ENCODE measurements at places on chromosomes 11 and 22.

- no peak for DNase-seq
Observed at GRCh38 chr11:103487113-103487512, 377.9 kb downstream of the DYNC2H1 start.

- no peak for DNase-seq
Observed at GRCh38 chr11:70112017-70112434, 33.9 kb downstream of the ANO1 start.

- DNase-seq = no peak
Observed at GRCh38 chr11:117366875-117367274, 39.2 kb downstream of the CEP164 start.

DNA sequence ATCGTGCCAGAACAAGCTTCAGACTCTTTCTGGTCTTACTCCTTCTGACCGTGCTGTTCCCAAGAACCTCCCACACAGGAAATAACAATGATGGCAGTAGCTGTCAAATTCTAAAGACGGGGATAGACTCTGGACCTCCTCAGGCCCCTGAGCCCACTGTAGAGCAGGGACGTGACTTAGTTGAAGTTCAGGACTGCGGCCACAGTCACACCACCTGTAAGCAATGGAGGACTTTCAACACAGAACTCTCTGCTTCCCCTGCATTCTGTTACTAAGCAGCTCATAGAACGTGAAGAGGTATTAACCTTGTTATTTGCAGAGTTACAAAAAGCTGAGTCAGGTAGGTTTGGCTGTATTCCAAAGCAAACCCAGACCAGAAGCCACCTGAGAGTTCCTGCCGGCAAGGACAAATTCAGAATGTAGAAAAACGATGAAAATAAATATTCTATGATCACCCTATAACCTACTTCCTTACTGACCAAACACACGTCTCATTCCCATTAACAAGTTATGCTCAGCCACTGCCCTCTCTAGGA, 12.7 kb downstream of the TMEM45B start:
- DNase-seq = no peak

DNA sequence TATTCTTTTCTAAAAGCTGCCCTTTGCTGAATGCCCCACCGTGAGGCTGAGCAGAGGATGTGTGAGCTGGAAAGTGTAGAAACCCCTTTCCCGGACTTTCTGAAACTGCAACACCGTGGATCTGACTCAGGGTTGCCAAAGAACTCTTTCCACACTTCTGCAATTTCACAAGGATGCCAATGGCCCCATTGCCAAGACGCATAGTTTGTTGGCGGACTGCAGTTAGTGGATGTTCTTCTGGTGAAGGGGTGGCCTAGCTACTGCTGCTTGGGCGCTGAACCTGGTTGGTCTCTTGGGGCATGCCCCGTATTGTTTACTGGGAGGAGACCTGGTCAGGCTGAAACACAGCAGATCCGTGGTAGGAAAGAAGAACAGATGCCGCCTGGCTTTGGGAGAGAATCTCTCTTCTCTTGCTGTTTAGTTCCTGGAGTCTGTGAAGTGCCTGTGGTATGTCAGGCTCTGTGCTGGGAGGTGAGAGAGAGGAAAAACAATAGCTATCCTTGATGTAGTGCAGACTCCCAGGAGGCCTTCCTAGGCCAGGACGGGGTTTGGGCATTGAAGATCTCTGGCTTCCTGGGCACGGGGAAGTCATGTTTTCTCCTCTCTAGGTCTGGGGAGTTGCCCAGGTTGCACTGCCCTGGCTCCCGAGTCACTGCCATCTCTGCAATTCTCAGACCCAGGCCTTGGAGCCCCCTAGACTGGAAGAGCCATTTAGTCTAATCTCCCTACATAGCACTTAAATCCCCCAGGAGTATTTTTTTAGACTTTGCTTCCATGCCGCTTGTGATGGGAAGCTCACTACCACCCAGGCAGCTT, 26.9 kb downstream of the CD82 start:
- DNase-seq = no peak

GRCh38 chr11:45097721-45098493, 48.5 kb upstream of the PRDM11 start:
- no peak for DNase-seq

DNA sequence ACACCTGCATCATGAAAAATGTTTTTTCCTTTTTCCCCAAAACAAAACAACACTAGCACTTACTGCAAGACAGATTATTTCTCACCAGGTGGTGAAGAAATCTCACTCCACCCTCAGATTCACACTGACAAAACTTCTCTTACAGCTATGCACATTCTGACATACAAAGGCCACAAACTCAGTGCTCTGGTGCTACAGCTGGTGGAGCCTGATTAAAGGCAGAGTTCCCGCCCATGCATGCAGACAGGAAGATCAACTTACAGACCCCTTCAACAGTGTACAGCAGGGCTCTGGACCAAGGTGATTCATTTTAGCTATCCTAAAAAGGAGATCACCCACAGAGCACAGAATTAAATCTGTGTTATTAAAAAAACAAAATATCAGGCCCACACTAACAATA, 112.6 kb downstream of the CADM1 start:
- no peak for DNase-seq

DNA sequence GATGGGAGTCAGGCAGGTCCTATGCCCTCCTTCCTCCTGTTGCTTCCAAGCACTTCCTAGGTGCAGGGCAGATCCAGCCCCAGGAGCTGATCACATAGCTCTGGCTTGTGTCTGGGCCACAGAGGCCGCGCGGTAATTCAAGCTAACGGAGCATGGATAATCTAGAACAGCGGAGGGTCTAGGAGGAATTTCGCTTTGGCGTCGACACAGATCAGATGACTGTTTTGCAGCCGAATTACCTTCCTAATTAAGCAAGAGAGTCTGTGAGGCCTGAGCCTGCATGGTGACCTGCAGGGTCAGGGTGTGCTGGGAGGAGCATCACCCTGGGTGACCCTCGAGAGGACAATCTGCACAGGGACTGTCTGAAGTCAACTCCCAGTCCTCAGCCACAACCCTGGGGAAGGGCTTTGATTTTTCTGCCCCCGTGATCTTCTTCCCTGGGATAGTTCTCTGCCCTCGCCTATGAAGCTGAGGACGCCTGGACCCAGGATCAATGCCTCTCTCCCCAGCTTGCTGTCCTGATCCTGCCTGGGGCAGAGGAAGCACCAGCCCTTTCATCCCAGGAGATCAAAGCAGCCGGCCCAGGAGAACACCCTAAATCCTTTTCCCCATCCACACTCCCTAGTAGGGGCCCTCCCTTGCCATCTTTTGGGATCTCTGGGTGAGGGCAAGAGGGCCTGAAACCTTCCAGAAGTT, 11.0 kb downstream of the NECTIN1 start:
- DNase-seq = no peak

GRCh38 chr22:19776433-19777031, 16.0 kb downstream of the TBX1 start:
- DNase-seq = no peak

DNA sequence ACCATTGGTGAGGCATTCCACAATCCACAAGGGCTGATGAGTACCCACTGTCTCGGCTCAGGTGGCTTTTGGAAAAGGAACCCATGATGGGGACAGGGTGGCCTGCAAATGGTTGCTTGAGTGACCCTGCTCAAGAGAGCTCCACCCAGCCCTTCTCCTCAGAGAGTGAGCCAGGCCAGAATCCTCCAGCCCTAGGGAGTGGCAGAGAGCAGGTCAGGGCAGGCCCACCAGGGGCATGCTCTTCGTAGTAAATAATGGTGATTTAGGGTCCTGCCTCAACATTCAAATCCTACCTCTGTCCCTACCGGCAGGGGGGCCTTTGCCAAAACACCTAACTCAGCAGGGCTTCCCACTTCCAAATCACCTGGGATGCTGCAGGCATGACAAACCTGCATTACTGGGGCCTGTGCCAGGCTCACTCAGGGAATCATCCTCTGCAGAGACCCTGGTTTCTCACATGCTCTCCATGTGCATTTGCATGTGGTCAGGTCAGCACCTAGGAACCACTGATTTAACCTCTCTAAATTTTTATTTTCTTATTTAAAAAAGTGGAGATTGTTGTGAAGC, 17.3 kb upstream of the TP53I11 start:
- DNase-seq = no peak

- DNase-seq = no peak
Observed at GRCh38 chr22:19760058-19760950, at the start of gene TBX1. Gene TBX1, plus strand, starts transcription at chr22:19760778. Its CDS starts 66 bp downstream, at chr22:19760844.

DNA sequence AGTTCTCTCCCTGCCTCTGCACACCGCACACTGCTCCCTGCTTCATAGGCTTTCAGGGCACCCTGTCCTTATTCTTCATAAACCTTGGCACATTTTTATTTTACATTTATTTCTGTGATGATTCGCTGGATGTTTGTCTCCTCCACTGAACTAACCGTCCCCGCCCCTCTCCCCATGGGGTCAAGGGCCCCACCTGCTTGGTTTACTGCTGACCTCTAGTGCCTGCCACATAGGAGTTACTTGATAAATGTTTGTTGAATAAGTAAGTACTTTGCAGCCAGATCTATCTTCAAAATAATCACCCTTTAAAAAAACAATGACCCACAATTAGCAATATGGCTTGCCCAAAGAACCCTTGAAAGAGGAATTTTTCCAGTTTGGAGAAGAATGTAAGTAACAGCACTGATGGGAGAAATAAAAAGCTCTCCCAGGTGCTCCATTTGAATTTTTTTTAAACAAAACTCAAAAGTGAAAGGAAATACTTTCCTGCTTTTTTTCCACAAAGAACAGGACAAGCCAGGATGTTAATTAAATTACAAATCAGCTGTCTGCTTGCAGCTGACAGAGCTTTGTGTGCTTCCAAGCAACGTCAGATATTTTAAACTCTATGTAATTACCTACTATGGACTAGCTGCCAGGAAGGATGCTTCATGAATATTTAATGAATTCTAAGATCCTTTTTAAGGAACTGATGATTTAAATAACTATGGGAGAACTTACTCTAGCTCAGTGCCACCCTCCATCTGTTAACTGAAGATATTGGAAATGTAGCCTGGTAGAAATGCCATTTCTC, 1083.6 kb downstream of the DLG2 start:
- DNase-seq = no peak

DNA sequence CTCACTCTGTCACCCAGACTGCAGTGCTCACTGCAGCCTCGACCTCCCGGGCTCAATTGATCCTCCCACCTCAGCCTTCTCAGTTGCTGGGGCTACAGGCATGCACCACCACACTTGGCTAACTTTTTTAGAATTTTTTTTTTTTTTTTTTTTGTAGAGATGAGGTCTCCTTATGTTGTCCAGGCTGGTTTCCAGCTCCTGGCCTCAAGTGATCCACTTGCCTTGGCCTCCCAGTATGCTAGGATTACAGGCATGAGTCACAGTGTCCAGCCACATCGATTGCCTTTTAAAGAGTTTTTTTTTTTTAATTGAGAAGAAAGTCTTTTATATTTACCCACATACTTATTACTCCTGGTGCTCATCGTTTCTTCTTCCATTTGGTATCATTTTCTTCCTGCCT, 30.0 kb downstream of the PARVG start:
- DNase-seq = no peak

- no peak for DNase-seq
Observed at GRCh38 chr22:41252365-41252764, 11.6 kb upstream of the CHADL start.

DNA sequence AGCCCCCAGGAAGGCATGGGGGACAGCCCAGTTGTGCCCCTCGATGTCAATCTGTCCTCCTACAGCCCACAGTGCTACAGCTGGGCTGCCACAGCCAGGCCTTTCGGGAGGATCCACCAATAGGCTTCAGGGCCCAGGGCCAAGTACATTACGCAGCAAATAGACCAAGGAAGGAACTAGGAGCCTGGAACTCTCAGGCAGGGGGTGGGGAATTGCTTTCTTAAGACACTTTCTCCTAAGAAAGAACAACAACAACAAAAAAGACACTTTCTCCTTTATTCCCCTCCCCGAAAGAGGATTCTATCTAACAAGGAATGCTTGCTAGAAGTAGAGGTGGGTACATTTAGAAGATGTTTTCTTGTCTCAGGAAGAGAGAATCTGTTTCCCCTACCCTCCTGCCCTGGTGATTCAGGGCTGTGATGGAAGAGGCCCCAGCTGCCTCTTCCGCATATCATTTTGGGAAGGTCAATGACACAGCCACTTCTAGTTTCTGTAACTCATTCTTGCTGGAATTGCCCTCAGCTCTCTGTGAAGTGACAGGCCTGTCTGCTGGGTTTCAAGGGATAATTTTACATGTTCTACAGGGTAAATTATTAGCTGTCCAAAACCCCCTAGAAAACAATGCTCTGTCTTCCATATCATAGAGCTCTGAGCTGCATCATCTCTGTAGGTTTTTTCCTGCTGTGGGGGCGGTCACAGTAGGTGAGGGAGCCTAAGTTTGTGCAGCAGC, 6.0 kb upstream of the MALAT1 start:
- DNase-seq = no peak

DNA sequence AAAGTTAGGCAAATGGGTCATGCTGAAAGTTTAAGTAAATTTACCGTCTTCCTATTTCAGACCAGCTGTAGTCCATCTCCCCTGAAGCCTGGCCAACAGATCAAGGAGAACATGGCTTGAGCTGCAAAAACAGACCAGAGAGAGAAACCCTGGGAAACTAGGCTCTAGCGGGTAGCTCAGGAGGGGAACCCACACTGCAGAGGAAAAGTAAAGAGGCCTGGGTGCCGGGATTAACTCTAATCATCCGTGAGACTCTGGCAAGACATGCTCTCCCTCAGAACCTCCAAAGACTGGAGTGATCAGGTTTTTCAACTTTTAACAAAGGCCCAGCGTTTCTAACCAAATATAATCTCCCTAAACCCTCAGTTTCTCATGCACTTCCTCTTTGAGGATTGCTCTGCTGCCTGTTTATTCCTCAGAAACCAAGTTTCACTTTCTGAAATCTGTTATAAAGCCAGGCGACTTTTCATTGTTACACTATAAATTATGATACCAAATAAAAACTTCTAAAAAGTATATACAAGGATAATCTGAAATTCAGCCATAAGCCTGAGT, 67.5 kb downstream of the GAB2 start:
- no peak for DNase-seq

- DNase-seq = no peak
Observed at GRCh38 chr11:101803651-101804050, 111.2 kb upstream of the CEP126 start.

- no peak for DNase-seq
Observed at GRCh38 chr22:27476729-27477128, 324.8 kb downstream of the MN1 start.

GRCh38 chr11:45209891-45210699, 63.7 kb downstream of the PRDM11 start:
- DNase-seq = no peak

Measured in activated CD4-positive, CD25-positive, alpha-beta regulatory T cell treated with anti-CD3 and anti-CD28 coated beads, Interleukin-2, amount 50 U/mL, for 16 hours (primary cell).